ENCODE measurements at places on chromosomes 13 and 19.
A peak's percentile ranks its signal among the peaks of the same experiment; 100 is the strongest.

GRCh38 chr13:49524740-49525501, 29.2 kb downstream of the PHF11 start:
- no peak for DNase-seq

DNA sequence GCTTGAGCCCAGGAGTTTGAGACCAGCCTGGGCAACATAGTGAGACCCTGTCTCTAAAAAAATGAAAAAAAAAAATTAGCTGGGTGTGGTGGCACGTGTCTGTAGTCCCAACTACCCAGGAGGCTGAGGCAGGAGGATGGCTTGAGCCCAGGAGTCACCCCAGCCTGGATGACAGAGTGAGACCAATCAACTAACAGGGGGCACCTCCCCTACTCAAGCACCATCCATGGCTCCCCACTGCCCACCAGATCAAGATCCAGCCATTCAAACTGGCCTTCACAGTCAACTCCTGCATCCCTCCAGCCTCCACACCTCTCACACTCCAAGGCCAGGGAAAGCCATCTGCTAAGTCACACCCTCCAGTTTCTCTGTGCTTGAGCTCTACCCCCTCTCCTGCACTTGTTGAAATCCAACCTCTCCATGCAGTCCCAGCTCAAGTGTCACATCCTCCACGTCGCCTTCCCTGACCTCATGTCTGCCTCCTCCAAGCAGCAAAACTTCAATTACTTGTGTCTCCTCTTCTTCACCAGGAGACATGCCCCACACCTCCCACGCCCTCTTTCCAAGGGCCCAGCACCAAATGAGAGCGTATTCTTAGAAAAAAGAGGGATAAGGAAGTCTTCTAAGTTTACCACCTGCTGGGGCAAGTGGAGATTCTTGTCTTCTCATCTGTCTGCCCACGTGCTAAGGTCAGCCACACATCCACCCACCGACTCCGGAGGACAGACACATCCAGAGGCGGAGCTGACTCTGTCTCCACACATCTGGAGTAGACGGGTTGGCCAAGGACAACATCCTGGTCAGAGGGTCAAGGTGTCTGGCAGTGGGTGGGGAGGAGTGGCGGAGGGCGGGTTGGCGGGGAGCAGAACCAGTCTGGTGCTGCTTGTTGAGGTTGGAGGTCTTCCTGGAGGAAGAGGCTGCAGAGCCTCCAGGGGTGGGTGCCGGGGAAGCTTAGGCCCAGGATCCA, 974 bp upstream of the CYP4F22 start:
- DNase-seq: no peak

DNA sequence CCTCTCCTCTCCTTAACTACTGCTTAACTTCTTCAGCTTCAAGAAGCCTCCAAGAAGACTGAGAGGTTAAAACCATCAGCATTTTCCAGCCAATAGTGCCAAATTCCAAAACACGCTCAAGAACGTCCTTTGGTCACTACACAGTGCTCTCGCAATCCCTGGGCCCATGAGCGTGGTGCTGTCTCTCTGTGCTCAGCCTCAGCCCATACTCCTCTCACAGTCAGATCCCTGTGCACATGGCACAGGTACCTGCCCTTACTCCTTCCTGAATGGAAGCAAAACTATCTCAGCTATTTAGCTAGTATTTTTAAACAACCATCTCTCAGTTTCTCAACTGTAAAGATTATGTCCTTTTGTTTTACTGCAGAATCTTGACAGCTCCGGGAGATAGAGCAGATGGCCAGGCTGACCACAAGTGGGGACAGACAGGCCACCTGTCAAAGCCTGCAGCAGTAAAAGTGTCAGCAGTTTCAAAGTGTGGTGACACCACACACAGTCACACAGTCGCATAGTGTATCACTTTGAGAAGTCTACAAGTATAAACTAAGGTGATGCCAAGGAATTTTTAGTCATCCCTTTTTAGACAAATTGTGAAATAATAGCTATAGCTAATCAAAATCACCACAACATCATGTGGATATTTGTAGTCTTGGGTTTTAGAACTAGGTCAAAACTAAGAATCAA, 35.7 kb downstream of the DZIP1 start:
- DNase-seq: no peak

DNA sequence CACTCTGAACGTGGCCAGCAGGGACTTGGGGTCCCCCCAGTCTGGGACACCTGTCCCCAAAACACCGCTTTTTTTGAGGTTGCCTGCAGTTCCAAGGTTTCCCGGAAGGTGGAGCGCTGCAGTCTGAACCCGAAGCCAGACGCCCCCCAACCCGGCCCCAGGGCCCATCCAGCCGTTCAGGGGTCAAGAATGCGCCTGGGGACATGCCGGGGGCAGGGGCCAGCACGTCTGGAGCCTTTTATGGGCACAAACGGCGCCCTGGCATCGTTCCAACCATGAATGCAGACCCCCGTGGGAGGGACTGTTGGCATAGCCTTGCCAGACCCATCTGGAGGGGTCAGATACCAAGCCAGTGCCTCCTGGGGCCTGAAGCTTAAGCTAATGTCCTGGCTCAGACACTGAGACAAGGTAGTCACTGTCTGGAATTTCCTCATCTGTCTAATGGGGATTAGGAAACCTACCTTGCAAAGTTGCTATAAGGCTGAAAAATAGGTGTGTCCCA, 6.9 kb downstream of the S1PR5 start:
- peak; percentile 68 for DNase-seq

- DNase-seq: no peak
These were observed 290.1 kb downstream of the DCLK1 start for GRCh38 chr13:35841060-35841521.

DNA sequence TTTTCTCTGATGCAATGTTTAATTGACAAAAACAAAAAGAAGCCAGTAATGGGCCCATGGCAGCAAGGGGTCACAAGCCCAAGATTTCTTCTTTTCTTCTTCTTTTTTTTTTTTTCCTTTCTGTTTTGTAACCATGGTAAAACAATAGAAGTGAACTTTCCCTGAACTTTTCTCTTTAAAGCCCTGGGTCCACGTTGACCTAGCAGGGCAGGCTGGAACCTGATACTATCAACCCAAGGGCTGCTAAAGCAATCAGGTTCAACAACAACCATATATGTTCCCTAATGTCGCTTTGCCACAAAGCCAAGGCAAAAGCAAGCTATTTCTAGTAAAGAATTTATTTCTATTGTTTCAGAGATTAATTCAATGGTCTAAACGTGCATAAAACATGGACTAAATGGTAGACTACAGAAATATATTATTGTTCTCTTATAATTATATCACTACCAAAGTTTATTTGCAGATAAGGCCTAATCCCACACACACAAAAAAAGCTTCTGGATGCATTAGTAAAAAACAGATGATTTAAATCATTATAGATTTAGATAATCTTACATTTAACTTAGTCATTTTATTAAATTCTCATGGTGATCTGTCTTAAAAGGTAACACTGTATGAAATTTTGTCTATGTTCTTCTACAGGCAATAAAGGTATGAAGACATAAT, 153.9 kb downstream of the DACH1 start:
- no peak for DNase-seq

- DNase-seq: no peak
These were observed 15.4 kb upstream of the CHAMP1 start for GRCh38 chr13:114298866-114299265.

DNA sequence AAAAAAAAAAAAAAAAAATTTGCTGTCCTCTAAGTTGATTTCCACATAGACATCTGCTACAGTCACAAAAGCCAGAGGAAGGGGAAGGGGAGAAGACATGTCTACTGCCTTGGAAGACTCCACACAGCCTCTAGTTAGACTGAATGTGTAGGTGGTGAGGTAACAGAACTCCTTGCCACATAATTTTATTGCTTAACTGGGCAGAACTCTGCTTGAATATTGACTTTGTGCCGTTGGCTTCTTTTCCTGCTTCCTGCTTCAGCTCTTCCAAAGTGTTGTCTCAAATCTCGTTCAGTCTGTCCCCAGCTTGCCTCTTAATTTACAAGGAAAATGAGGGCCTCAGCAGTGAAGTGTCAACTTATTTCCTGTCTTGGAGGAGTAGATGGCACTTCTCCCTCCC, 37.1 kb downstream of the ESD start:
- DNase-seq: no peak

GRCh38 chr13:44487989-44488388, 88.1 kb downstream of the TSC22D1 start:
- DNase-seq: no peak

DNA sequence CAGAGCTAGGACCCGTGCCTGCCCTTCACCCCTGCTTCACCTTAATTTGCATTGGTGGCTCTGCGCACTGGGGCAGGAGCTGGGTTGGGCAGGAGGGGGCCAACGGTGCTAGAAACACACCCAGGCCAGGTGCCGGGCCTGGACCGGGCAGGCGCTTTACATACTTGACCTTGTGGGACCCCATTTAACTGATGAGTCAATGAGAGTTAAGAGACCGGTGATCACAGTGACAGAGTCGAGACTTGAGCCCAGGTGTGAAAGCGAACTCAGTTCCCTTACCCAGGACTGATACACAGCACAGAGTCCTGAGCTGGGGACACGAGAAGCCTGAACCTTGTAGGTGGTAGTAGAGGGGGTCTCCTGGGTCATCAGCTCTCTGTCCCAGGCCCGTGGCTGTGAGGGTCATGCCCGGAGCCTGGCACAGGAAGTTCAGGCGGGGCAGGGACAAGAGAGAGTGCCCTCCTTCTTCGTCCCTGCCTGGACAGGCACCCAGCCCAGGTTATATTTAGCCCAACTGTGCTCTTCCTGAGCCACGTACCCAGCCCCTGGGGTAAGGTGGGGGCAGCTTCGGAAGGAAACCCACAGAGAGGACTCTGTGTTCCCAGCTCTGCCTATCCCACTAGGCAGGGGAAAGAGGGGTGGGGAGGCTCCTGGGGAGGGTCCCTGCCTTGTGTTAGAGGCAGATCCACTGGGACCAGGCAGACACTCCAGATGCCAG, 1.9 kb downstream of the PRX start:
- peak; percentile 53 for DNase-seq

DNA sequence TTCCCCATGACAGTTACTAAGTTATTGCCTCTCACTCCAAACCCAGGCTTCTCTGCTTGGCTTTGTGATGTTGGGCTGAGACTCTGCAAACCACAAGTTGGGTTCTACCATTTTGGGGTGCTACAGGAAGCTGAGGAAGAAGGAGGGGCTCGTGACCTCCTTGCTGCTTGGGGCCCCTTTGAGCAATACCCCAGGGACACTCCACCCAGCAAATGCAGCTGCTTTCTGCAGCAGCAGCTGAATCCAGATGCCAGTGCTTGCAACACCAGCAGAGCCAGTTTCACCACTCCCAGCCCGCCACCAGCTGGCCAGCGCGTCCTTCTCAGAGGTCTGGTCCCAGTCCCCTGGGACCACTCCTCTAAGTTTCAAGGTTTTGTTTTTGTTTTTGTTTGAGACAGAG, 22.0 kb upstream of the UBAC2 start:
- peak; percentile 68 for DNase-seq

DNA sequence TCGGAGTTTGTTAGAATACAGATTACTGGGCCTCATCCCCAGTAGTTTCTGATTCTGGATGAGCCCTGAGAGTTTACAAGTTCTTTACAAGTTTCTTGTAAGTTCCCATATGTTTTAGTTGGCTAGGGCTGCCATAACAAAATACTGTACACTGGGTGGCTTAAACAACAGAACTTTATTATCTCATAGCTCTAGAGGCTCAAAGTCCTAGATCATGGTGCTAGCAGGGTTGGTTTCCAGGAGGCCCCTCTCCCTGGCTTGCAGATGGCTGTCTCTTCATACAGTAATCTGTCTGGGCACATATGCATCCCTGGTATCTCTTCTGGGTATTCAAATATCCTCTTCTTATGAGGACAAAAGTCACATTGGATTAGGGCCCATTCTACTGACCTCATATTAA, 167.2 kb downstream of the KLF5 start:
- no peak for DNase-seq

DNA sequence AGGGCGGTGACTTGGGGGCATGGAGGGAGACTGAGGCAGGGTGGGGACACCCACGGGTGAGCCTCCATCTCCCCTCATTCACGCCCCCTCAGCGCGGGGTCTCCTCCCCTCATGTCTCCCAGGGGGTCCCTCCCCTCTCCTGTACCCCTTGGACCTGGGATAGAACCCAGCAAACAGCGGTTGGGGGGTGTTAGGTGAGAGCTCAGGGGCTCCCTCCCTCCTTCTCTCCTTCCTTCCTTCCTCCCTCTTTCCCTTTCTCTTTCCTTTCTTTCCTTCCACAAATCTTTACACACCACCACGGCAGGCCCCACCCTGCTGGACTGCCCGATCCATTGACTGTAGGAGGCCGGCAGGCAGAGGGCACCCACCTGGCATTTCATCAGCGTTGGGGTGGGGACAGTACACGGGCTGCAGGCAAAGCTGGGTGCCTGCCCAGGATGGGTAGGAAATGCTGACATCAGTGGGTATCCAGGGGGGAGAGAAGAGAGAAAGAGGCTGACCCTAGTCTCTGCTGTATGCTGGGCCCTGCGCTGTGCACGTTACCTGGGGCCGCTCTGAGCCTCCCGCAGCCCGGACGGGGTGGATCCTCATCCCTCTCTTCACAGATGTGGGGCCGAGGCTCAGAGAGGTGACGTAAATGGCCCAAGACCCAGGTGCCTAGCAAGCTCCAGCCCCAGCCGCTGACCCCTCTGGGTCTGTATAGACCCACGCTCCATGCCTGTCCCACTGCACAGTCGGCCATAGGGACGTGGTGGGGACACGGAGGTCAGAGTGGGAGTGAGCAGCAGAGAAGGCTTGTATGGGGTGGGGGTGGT, 3.5 kb downstream of the SSC5D start:
- DNase-seq: no peak

DNA sequence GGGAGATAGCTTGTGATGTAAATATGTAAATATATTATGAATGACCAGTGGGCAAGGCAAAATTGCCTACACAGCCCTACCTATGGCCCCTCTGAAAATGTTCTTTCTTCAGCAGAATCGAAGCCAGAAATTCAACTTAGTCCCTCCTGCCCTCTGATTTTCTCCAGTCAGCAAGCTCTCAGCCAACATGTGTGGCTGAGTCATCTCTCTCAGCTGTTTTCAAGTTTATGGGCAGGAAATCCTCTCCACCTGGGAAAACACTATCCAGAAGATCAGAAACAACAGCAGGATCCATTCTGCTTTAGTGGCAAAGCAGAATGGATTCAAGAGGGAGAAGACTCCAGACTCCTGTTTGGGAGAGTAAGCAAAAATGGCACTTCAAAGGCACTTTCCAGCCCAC, 8.9 kb upstream of the ZNF527 start:
- DNase-seq: no peak

GRCh38 chr19:48726556-48726955, 7.0 kb upstream of the MAMSTR start:
- DNase-seq: no peak

DNA sequence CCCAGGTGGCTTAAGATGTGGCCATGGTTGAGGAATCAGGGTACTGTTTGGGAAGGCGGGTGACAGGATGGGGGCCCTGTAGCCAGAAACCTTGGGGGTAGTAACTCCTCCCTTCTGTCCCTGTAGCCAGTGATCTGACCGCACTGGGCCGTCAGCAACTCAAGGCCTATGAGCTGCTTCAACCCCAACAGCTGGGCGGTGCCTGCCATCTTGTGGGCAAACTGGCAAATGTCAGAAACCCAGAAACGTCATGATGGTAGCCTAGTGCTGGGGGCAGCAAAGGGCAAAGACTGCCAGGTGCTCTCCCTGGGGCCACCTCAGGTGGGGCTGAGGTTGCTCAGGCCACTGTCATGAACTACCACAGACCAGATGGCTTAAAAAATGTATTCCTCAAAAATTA, 3.5 kb downstream of the COPE start:
- no peak for DNase-seq
